Activated CD8-positive, alpha-beta memory T cell treated with anti-CD3 and anti-CD28 coated beads, Interleukin-2, amount 10 ng/mL, durations not matched to agents 7 days and 5 days (primary cell): ENCODE measurements at places on chromosomes 2 and 18.

DNA sequence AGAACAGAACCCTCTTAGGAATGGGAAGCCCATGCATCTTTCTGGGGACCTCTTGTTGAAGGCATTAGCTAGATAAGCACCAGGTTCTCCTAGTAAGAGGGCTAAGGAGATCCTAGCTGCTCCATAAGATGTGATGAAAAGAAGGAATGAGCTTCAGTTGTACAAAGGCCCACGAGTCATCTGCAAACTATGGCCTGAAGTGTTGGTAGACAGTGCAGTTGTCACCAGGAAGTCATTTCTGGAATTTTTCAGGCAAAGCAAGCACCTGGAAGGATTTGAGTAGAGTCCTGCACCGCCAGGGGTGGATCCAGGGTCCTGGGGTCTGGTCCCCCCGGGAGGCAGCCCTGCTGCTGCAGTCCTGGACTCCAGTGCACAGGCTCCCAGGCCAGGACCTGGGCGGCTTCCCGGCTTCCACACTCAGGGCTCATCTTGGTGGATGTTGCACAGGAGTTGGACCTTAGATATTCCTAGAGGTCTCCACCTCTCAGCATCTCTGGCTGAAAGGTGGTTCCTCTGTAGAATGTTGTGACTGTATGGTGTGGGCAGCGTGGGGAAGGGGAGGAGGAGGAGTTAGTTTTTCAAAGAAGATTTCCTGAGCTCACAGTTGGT, 85.3 kb downstream of the LDLRAD4 start:
- no peak for DNase-seq

DNA sequence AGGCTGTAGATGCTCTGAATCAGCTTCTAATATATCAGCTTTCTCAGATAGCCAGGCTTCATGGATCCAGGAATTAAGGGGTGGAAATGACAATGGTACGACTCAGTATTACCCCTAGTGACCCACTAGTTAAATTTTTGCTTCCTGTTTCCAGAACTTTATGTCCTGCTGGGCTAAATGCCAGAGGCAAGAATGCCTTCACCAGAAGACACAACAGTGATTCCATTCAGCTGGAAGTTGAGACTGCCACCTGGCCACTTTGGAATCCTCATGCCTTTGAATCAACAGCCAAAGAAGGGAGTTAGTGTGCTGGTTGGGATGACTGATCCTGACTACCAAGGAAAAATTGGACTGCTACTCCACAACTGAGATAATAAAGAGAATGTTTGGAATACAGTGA, 239.1 kb downstream of the ASXL3 start:
- DNase-seq, result no peak

GRCh38 chr2:234994438-234995321, 42.9 kb downstream of the SH3BP4 start:
- no peak for DNase-seq

GRCh38 chr2:25619185-25619584, 54.2 kb downstream of the DTNB start:
- DNase-seq, result no peak

- no peak for DNase-seq
These were observed 191.6 kb downstream of the GLI2 start for GRCh38 chr2:120927265-120927628.

GRCh38 chr2:190417045-190417842, 9.1 kb downstream of the MFSD6 start:
- DNase-seq, result no peak

GRCh38 chr2:68870215-68870614, 982 bp downstream of the BMP10 start:
- DNase-seq, result no peak

- DNase-seq, result no peak
These were observed 11.8 kb downstream of the CYRIA start for GRCh38 chr2:16653799-16654198.

DNA sequence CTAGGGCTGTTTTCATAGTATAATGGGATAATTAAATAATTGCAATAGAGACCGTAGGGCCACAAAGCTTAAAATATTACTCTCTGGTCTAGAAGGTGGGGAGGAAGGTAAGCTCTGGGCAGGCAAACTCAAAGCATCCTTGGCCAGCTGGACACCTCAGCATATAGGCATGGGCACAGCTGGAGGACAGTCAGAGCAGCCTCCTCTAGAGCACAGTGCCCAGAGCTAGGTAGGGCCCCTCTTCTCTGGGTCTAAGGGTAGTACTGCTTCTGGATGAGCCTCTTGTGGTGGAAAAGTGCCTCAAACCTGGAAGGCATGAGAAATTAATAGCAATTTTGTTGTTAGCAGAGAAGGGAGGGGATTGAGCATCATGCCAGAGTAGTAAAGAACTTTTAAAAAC, 291.3 kb upstream of the FBXO11 start:
- no peak for DNase-seq

- DNase-seq, result no peak
These were observed 110.0 kb upstream of the FZD7 start for GRCh38 chr2:201923436-201924328.

- DNase-seq, result no peak
These were observed 638 bp downstream of the RPS7 start for GRCh38 chr2:3575534-3576262.

GRCh38 chr2:175147186-175147585, 20.8 kb downstream of the ATF2 start:
- no peak for DNase-seq

- DNase-seq, result no peak
These were observed 14.0 kb downstream of the FHL2 start for GRCh38 chr2:105384861-105385260.

GRCh38 chr2:3463186-3463835, 56.0 kb downstream of the ADI1 start:
- DNase-seq, result no peak

- DNase-seq, result no peak
These were observed 71.4 kb upstream of the FAM98A start for GRCh38 chr2:33670392-33670937.

DNA sequence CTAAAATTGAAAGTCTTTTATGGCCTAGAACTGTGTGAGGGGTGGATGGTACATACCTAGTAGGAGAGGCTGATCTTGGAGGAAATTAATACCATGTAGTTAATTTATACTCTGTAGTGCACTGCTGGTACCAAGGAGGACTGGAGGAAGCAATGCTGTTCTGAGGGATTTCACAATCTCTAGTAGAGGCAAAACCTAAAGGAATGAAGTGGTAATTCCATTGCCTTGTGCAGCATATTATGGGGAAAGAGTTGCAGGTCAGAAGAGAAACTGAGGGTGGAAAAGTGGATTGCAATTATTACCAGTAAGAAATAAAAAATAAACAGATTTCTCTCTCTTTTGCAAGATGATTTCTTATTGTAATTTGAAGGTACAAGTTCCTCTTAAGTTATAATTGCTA, 2.2 kb downstream of the ABI2 start:
- DNase-seq, result no peak

DNA sequence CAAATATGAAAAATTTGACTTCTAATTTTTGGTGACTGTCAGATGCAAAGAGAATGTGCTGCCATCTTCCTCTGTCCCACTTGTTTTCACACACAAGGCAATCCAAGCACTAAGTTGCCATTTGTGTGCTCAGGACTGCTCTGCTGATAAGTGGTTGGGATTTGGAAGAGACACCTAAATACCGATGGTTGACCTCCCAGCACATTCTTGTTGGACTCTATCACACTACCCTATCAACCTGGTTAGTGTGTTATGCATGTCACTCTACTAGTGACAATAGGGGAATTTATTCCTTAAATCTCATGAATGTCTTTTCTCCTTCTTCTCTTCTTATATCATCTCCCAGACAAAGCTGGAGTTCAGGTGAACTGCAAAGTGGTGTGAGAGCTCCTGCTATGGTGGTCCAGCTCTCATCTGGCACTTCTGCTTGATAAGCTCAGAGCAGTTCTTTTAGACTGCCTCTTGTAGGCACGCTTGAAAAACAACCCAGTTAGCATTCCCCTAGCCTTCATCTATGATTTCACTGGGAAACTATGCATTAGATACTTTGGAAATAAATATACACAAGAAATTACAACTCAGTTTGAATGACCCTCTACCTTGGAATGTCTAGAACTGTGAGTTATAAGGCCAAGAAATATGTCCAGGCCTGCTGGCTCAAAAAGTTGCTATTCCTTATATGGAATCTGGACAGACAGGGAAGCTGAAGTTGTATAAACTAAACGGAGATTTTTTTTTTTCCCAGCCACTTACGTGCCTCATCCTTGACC, 404.8 kb downstream of the MEIS1 start:
- no peak for DNase-seq

- no peak for DNase-seq
These were observed 62.4 kb downstream of the RALBP1 start for GRCh38 chr18:9537677-9538076.

DNA sequence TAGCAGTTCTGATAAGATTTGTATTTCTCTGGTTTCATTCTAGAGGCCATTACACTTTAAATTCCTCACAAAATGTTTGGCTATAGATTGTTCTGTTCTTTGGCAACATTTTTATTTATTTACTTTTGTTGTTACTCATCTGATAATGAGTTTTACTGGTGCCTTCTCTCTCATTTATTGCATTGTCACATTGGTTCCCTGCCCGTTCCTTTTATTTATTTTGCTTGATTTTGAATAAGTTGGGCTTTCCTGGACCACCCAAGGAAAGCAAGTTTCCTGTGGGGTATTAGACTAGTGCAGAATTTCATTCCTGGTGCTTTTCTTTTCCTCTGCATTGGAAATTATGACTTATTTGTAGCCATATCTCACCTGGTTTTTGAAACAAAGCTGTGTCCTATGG, 232.0 kb downstream of the SOCS6 start:
- no peak for DNase-seq

DNA sequence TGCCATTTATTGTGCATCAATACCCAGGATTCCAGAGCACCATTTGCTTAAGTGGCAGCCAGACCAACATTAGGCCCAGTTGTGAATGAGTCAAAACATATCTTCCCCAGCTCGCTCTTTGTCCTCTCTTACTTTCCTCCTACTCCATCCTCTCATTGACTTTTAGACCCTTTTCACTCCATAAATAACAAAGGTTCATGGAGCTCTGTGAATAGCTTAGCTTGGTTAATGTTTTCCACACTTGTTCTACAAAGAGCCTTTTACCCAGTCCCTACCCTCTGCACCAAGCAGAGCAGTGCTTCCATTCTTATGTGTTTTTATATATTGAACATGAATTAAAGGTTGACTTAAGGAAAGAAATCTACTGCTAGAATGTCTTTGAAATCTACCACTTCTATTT, 625.8 kb upstream of the FANCL start:
- DNase-seq, result no peak

DNA sequence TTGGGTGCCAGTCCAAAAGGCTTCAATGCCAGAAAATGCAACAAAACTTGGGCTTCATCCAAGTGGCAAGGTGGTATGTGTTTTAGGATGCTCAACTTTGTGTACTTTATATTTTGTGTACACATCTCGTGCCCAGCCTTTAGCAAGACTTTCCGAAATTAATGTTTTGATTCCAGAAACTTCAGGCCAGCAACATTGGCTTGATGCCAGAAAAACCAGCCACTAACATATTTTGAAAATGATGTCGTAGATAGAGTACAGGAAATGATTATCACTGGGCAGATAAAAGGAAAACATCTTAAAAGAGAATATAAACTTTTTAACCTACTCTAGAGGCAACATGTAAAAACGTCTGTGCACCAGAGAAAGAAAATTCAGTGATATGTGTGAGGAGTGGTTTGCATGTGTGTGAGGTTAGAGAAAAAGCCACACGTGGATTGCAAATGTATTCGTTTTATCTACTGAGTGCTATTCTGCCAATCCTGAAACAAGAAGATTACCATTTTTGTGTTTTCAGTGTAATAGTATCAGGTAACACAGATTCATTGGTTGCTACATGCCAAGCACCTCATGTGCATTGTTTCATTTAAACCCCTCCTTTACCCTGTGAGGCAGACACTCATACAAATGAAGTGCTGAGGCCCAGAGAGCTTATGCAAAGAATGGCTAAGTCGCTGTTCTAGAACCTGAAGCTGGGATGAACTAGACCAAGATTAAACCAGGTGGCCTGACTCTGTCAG, 264.8 kb downstream of the C1D start:
- no peak for DNase-seq

DNA sequence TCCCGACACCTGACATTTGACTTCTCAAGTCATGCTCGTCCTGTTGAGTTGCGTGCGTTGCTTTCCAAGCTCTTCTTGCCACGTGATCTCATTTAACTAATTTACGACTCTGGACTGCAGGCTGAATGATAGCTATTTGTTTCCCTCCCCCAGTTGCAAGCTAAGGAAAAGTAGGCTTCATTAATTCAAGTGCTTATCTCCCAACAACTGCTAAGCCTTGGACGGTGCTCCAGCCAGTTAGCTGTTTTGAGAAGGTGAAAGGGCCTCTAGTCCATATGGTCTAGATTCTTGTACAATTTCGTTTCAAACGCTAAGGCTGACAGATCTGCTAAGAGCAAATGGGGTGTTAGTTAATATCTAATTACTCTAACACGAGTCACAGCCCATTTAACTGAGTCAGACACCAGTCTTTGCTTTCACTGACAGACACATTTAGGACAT, 21.1 kb downstream of the GPR45 start:
- DNase-seq, result no peak

DNA sequence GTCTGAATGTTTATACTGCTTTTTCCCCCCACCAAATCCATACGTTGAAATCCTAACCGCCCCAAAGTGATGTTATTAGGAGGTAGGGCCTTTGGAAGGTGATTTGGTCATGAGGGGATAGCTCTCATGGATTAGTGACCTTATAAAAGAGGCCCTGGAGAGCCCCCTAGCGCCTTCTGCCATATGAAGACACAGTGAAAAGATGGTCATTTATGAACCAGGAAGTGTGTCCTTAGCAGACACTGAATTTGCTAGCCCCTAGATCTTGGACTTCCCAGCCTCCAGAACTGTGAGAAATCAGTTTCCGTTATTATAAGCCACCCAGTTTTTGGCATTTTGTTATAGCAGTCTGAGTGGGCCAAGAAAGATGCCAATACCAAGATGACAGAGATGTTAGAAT, 7.2 kb upstream of the TSN start:
- DNase-seq, result no peak

DNA sequence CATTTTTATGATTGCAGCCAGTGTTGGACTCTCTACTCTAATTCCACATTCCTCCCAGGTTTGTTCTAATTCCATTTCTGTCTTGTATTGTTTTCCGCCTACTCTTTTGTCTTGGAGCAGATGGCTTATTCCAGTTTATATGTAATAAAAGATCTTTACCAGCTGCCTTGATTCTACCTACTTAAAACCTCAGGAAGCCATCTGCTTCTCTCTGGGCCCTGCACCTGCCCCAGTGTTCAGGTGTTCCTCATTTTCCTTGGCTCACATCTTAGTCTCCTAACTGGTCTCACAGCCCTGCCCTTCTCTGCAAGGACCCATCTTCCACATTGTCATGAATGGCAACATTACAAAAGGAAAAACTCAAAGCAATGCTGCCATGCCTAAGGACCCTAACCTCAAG, 21.0 kb upstream of the IL37 start:
- DNase-seq, result no peak

- DNase-seq, result no peak
These were observed 791.3 kb downstream of the PLCL1 start for GRCh38 chr2:198595721-198596120.

GRCh38 chr18:24006712-24007313, 7.7 kb upstream of the TTC39C start:
- no peak for DNase-seq

DNA sequence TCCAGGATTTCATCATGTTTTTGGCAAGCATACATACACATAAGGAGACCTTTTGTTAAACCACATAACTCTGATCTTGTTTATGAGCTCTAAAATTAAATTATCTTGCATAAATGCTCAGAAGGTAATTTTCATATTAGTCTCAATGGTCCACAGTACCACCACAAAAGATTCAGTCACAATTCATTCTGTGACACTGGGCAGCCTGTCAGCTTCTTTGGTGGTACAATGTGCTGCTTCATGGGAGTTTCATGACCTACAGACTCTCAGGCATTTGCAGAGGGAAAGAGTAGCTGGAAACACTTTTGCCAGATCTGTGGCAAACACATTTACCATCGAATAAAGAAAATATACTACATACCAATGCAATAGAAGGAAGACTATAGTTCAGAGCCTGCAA, 51.3 kb upstream of the ZNF397 start:
- no peak for DNase-seq
